ENCODE measurements at places on chromosomes 13 and 19. TPM values are rescaled to one million over a fixed set of nuclear protein-coding genes. Genes with fewer than 3 reads are reported as not detected.

F2RL3 gene
- total RNA-seq, result 2.1 TPM

TEX26 gene
- not detected for total RNA-seq

ITGBL1 gene
- 10.4 TPM for total RNA-seq

NCCRP1 gene
- 0.66 TPM for total RNA-seq

ZNF554 gene
- 3.6 TPM for total RNA-seq

DNA sequence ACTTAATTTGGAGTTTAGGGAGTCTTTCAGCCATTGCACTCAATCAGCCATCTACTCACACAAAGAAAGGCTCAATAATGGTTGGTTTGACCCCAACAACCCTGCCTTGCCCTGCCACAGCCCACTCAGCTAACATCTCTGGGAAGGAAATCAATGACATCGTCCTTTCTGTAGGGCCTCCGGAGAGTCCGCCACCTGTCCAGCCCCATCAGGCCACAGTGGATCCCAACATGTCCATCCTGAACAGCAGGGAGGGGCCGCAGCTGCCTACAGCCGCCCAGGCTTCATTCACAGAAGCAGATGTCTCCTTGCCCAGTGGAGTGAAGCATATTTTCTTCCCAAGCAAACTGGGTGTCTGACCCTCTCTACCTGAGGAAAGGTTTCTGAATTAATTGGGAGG lies 4.2 kb upstream of the CDX2 start:
- H3K4me3 ChIP-seq, result no peak overlapping the region
- no peaks in the 10 kb centered on the region for H3K36me3 ChIP-seq
- no peak overlapping the region for H3K27ac ChIP-seq
- peaks cover 19% of the 10 kb centered on the region for H3K27me3 ChIP-seq
- DNase-seq, result no peak

DNA sequence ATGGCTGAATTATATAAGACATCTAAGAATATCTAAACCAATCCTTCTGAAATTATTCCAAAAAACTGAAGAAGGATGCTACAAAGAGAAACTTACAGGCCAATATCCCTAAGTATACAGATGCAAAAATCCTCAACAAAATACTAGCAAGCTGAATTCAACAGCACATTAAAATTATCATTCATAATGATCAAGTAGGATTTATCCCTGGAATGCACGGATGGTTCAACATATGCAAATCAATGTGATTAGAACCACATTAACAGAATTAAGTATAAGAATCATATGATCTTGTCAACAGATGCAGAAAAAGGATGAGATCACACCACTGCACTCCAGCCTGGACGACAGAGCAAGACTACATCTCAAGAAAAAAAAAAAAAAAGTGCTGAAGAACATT lies 13.3 kb downstream of the ZNF560 start:
- no peak overlapping the region for H3K4me3 ChIP-seq
- H3K4me1 ChIP-seq, result no peaks in the 10 kb centered on the region
- no peak for DNase-seq
- H3K27ac ChIP-seq, result no peak overlapping the region
- no peaks in the 10 kb centered on the region for H3K27me3 ChIP-seq

GRCh38 chr13:55991666-55992065 lies 1149.1 kb upstream of the PRR20A start:
- H3K36me3 ChIP-seq, result no peaks in the 10 kb centered on the region
- no peaks in the 10 kb centered on the region for H3K4me1 ChIP-seq
- no peaks in the 10 kb centered on the region for H3K27me3 ChIP-seq
- H3K4me3 ChIP-seq, result no peak overlapping the region
- H3K27ac ChIP-seq, result no peak overlapping the region

DNA sequence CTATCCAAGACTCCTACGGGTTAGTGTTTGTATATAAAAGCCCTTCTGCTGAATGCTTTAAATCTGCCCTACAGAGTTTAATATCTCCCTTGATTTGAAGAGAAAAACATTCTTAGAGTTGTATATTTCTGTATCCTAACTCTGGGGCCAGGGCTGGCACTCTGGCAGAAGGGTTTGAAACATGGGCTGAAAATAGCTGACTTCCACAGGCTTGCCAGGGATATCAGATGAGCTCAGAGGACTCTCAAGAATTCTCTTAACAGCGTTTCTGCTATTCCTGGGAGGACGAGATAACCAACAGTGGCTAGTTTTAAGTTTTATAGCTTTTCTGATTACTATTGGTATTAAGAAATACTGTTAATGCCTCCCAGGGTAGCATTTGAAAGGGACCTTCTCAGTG lies 127.5 kb downstream of the LIG4 start:
- DNase-seq, result no peak
- no peaks in the 10 kb centered on the region for H3K36me3 ChIP-seq
- H3K4me3 ChIP-seq, result no peak overlapping the region
- H3K27me3 ChIP-seq, result no peaks in the 10 kb centered on the region

- H3K4me1 ChIP-seq, result peaks cover 6% of the 10 kb centered on the region
- no peaks in the 10 kb centered on the region for H3K36me3 ChIP-seq
- H3K27ac ChIP-seq, result no peak overlapping the region
- no peaks in the 10 kb centered on the region for H3K27me3 ChIP-seq
- no peak overlapping the region for H3K4me3 ChIP-seq
Observed at GRCh38 chr13:71625694-71626093, 241.3 kb downstream of the DACH1 start.

DNA sequence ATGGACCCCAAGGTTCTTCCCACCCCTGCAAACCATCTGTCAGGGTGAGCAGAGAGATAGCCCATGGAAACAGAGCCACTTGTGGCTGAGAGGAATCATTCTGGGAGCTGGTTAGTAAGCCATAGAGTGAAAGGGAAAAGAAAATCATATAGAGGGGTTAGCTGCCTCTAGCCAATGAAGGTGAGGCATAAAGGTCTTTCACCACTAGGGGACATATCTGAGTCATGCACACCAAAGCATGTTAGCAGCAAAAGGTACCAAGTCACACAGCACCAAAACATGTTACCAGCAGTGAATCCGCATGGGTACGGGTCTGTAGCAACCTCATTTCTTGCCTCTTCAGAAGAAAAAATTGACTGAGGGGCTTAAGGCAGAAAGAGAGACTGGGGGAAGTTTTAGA lies 76.7 kb upstream of the ZNF43 start:
- H3K27ac ChIP-seq, result no peak overlapping the region
- H3K27me3 ChIP-seq, result no peaks in the 10 kb centered on the region
- no peak for DNase-seq
- no peak overlapping the region for H3K4me3 ChIP-seq
- no peaks in the 10 kb centered on the region for H3K36me3 ChIP-seq

DNA sequence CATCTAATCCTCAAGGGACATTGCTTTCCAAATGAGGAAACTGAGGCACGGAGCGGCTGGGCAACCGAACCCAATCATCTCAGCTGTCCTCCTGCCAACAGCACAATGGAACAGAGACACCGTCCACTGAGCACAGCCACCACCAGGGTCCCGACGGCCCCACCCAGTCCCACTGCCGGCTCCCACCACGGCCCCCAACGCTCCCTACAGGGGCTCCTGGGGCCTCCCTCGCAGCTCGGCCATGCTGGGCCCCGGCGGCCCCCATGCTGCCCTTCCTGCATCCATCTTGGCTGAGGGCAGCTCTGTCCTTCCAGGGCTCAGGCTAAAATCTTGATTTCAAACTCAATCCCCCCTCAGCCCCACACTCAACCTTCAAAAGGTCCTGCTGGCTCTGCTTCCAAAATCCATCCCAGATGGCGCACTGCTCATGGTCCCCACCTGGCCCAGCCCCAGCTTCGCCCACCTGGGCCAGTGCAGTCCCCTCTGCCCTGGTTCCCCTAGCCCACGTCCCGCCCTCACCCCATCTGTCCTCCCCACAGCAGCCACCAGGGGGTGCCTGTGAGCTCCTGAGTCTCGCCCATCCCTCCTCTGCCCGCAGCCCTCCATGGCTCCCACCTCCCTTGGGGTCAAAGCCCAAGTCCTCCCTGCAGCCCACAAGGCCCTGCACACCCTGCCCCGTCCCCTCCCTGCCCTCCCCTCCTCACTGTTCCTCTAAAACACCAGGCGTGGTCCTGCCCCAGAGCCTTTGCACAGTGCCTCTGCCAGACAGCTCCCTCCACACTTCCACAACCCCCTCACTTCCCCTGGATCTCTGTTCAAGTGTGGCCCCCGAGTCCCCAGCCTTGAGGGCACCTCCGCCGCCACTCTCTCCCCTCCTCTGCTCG lies 7.9 kb downstream of the PIP5K1C start:
- no peak for DNase-seq
- no peak overlapping the region for H3K4me3 ChIP-seq
- no peaks in the 10 kb centered on the region for H3K36me3 ChIP-seq

GRCh38 chr13:98054301-98054700 lies 88.6 kb upstream of the FARP1 start:
- H3K4me3 ChIP-seq, result no peak overlapping the region
- no peaks in the 10 kb centered on the region for H3K27me3 ChIP-seq
- H3K4me1 ChIP-seq, result no peaks in the 10 kb centered on the region
- DNase-seq, result no peak
- no peaks in the 10 kb centered on the region for H3K36me3 ChIP-seq

- H3K27me3 ChIP-seq, result no peaks in the 10 kb centered on the region
- H3K4me3 ChIP-seq, result no peak overlapping the region
- H3K27ac ChIP-seq, result no peak overlapping the region
- H3K4me1 ChIP-seq, result peaks cover 5% of the 10 kb centered on the region
Observed at GRCh38 chr19:43769256-43769655, 11.5 kb downstream of the KCNN4 start.

- DNase-seq, result no peak
- no peak overlapping the region for H3K4me3 ChIP-seq
- no peaks in the 10 kb centered on the region for H3K36me3 ChIP-seq
- no peaks in the 10 kb centered on the region for H3K27me3 ChIP-seq
- no peaks in the 10 kb centered on the region for H3K4me1 ChIP-seq
- no peak overlapping the region for H3K27ac ChIP-seq
Observed at GRCh38 chr13:46354156-46355087, 32.6 kb downstream of the RUBCNL start.

GRCh38 chr13:41546372-41547190 lies 89.2 kb downstream of the RGCC start:
- H3K4me1 ChIP-seq, result peaks cover 11% of the 10 kb centered on the region
- no peak for DNase-seq

DNA sequence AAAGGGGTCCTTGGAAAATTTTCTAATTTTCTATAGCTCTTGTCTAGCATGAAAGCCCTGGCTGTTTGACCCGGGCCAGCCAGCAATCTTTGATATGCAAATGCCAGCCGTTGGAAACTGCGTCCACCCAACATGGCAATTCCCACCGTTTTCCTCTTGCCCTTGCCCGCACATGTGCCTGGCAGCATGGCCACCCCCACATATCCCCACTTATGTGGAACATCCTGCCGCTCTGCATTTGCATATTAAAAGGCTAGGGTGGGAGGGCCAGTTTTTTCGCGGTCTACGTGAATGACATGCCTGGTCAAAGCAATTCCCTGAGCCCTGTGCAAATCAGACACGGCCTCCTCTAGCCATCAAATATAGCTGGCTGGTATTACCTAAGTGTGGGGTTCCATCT lies 110.3 kb upstream of the TDRD3 start:
- H3K4me3 ChIP-seq, result no peak overlapping the region
- no peaks in the 10 kb centered on the region for H3K27me3 ChIP-seq
- H3K4me1 ChIP-seq, result no peaks in the 10 kb centered on the region

- DNase-seq, result peak; percentile 36
- no peak overlapping the region for H3K4me3 ChIP-seq
- no peak overlapping the region for H3K27ac ChIP-seq
- H3K27me3 ChIP-seq, result no peaks in the 10 kb centered on the region
Observed at GRCh38 chr19:55305491-55305890, 19.6 kb downstream of the TMEM150B start.

GRCh38 chr13:104320446-104320845 lies 1254.2 kb upstream of the SLC10A2 start:
- H3K4me1 ChIP-seq, result no peaks in the 10 kb centered on the region
- DNase-seq, result no peak
- no peaks in the 10 kb centered on the region for H3K27me3 ChIP-seq
- H3K27ac ChIP-seq, result no peak overlapping the region

GRCh38 chr13:81275666-81276258 lies 934.8 kb upstream of the SPRY2 start:
- no peak overlapping the region for H3K4me3 ChIP-seq
- H3K27ac ChIP-seq, result no peak overlapping the region
- no peaks in the 10 kb centered on the region for H3K27me3 ChIP-seq
- H3K4me1 ChIP-seq, result no peaks in the 10 kb centered on the region
- no peaks in the 10 kb centered on the region for H3K36me3 ChIP-seq
- DNase-seq, result no peak

DNA sequence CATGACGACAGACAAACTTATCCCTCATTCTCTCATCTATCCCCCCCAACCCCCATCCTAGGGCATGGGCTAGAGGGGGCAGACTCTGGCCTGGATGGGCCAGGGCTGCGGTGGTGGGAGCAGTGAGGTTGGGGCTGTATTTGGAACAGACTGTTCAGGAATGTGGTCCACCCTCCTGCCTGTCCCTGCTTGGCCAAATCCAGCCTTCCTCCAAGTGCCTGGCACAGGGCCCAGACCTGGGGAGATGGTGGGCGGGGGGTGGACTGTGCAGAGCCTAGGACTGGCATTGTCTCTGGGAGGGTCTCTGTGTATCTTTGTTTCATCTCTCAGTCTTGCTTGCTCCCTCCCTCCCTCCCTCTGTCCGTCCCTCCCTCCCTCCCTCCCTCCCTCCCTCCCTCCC lies 14.2 kb downstream of the EGLN2 start:
- H3K4me1 ChIP-seq, result peaks cover 28% of the 10 kb centered on the region
- H3K4me3 ChIP-seq, result no peak overlapping the region
- H3K27ac ChIP-seq, result no peak overlapping the region
- DNase-seq, result no peak
- H3K27me3 ChIP-seq, result no peaks in the 10 kb centered on the region

- H3K36me3 ChIP-seq, result no peaks in the 10 kb centered on the region
- no peak overlapping the region for H3K27ac ChIP-seq
- H3K4me1 ChIP-seq, result no peaks in the 10 kb centered on the region
- H3K27me3 ChIP-seq, result no peaks in the 10 kb centered on the region
Observed at GRCh38 chr13:112267660-112268059, 108.5 kb upstream of the SPACA7 start.
